ENCODE measurements at places on chromosomes 1 and 21. TPM values are rescaled to one million over a fixed set of nuclear protein-coding genes. Genes with fewer than 3 reads are reported as not detected.

GRCh38 chr21:46452710-46453109, 6.0 kb upstream of the DIP2A start:
- DNase-seq, result peak; percentile 21
- no peak overlapping the region for H3K4me3 ChIP-seq
- H3K27ac ChIP-seq, result no peak overlapping the region
- H3K4me1 ChIP-seq, result peaks cover 37% of the 10 kb centered on the region
- H3K36me3 ChIP-seq, result no peaks in the 10 kb centered on the region
- H3K27me3 ChIP-seq, result no peaks in the 10 kb centered on the region

The PADI3 gene
- total RNA-seq, result not detected

The DSCAM gene
- total RNA-seq, result not detected

The SPRR4 gene
- not detected for total RNA-seq

DNA sequence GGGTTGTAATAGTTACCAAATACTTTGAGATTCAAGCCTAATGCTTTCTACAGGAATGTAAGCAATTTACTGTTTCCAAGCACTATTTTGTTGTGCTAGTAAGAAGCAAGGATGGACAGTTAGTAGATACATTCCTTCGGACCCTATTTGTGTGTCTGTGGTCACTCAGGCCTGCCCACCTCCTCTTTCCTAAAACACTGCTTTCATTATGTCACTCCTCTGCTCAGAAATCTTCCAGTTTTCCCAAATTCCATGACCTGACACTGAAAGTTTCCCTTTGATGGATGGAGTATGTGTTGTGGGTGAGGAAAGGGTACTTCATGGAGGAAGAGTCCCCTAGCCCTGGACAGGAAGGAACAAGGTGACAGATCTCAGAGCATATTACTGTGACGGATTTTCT, 141.1 kb downstream of the DISP1 start:
- H3K4me3 ChIP-seq, result no peak overlapping the region
- no peaks in the 10 kb centered on the region for H3K27me3 ChIP-seq
- no peak overlapping the region for H3K27ac ChIP-seq
- DNase-seq, result no peak

- H3K4me3 ChIP-seq, result no peak overlapping the region
- no peak overlapping the region for H3K27ac ChIP-seq
- H3K4me1 ChIP-seq, result peaks cover 30% of the 10 kb centered on the region
- H3K27me3 ChIP-seq, result no peaks in the 10 kb centered on the region
- H3K36me3 ChIP-seq, result no peaks in the 10 kb centered on the region
Observed at GRCh38 chr1:109818988-109819764, 55.5 kb upstream of the EPS8L3 start.

The RAB42 gene
- 0.64 TPM for total RNA-seq

DNA sequence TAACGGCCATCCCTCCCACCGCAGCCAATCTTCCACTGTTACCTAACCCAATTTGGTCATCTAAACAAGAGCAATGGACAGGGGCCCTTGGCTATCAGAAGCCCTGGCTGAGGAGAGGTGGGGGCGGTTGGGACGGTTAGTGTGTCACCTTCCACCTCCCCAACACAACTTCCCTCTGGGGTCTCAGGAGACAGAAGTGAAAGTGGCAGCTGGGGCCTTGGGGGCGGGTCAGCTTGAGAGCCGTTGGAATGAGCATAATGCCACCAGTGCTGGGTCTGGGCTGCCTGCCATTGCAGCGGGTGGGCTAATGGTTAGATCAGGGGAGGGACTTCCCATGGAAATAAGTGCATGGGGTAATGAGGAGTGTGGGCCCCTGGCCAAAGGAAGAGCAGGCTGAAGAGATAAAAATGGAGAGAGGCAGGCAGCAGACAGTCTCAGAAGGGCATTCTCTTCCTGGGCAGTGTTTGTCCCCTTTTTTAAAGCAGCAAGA, 7.9 kb downstream of the MEF2D start:
- no peak for DNase-seq
- peaks cover 95% of the 10 kb centered on the region for H3K4me1 ChIP-seq
- H3K4me3 ChIP-seq, result peak overlapping the region; percentile 98
- H3K27ac ChIP-seq, result peak overlapping the region; percentile 99
